NCI-H1105 treated with DMSO at 0.1 percent for 48 hours (cell line): ENCODE measurements at places on chromosomes 2 and 18.

DNA sequence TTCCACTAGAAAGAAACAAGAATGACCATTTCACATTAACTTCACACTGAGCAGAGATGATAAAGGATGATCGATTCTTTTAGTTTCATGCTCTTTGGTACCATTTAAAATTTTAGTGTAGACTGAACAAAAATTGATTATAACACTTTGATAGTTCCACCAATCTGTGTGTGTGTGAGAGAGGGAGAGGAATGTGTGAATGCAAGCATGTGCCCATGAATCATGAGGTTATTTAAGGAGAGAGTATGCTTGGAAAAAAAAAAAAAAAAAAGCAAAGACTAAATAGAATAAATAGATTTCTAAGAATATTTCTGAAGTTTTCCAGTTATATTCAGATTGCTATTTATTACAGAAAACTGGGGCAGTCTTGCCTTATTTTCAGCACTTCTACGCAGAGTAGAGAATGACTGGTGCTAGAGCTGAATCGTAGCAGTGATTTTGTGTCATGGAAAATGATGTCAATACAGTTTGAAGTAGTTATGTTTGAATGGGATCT lies 900.8 kb downstream of the SLC4A3 start:
- DNase-seq = no peak

DNA sequence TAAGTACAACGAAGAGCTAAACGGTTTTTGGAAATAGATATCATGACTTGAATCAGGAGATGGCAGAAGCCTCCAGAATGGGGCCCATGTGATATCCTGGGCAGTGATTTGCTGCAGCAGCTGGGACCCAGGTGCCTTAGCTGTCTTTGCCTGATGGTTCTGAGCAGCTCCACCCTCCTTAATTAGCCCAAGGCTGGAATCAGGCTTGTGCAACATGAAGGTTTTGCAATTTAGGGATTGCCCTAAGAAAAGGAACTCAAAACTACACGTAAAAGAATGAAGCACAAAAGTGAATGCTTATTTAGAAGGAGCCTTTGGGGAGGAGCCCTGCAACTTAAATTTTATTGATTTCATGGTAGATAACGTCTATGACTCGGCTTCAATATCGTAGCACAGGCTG lies 17.3 kb upstream of the CNDP2 start:
- no peak for DNase-seq

- DNase-seq = no peak
Measured at GRCh38 chr18:615773-616172, 19.0 kb downstream of the CLUL1 start.

DNA sequence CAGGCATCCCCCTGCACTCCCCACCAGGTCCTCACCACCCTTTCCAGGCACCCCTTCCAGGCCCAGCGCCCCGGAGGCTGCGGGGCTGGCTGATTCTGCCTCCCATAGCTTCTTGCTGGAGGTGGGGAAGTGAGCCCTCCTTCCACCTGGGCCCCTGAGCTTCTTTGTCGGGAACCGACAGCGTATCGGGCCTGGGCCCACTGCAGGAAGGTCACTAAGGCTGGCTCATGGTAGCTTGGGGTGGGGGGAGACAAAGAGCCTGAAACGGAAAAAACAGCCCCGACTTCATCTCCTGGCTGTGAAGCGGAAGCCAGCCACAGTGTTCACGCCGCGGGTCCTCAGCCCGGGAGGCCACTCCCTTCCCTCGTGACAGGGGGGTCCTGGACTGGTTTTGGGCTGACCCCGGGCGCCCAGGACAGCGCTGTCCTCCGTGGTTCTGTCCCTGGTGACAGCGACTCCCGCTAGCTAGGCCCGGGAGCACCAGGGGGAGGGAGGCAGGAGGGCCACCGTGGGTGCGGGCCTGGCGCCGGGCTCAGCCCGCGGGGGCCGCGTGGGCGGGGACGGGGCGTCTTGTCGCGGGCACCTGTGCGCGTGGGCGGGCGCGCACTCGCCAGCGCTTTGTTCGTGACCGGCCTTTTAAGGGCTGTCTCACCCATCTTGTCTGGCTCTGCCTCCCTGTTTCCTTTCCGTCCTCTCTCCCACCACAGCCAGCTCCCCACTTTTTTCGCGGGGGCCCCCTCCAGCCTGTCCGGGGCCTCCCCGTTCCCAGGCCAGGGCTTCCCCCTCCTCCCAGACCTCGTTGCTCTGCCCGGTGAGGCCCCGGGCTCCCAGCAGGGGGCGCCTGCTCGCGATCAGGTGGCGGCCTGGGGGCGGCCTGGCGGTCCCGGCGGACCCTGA lies 64.9 kb downstream of the DNMT3A start:
- no peak for DNase-seq

GRCh38 chr2:204876311-204876710 lies 331.0 kb downstream of the PARD3B start:
- no peak for DNase-seq

- no peak for DNase-seq
Measured at GRCh38 chr2:65877331-65878010, 445.1 kb upstream of the SPRED2 start.

DNA sequence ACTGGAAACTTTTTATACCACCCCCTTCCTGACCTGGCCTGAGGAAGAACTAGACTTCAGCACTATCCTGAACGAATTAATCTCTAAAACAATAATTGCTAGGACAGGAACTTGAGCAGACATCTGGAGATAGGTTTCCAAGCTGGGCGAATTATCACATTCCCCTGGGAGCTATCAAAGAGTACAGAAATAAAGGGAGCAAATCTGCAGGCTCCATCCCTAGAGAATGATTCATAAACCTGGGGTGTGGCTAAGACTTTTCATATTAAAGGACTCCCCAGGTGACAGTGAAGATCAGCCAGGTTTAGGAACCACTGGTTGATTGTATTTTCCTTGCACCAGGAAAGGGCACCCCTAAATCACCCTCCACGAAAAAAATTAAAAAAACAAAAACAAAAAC lies 105.6 kb upstream of the NOL4 start:
- no peak for DNase-seq

DNA sequence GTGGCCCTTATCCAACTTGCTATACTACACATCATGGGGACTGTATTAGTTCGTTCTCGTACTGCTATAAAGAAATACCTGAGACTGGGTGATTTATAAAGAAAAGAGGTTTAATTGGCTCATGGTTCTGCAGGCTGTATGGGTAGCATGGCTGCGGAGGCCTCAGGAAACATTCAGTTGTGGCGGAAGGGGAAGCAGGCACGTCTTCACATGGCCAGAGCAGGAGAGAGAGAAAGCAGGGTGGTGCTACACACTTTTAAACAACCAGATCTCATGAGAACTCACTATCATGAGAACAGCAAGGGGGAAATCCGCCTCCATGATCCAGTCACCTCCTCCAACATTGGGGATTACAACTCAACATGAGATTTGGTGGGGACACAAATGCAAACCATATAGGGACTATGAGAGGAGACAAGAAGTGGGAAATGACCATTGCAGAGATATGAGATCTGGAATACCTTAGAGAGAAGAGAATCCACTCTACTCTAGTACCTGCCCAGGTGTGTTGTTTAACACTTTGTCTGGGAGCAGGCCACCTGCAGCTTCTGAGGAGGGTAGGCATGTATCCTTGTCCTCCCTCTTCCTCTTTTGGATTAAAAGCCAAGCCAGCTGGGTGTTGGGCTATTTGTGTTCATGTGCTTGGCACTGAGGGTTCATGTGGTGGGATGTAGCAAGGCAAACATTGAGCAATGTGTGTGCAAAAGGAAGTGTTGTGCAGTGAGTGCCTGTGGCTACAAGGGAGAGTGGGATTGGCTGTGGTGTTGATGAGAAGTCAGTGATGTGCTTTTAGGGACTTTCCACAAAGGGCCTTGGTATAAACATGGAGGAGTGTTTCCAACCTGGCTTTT lies 22.8 kb downstream of the TTLL4 start:
- DNase-seq = no peak

GRCh38 chr2:218981390-218981880 lies 3.5 kb downstream of the FEV start:
- no peak for DNase-seq

DNA sequence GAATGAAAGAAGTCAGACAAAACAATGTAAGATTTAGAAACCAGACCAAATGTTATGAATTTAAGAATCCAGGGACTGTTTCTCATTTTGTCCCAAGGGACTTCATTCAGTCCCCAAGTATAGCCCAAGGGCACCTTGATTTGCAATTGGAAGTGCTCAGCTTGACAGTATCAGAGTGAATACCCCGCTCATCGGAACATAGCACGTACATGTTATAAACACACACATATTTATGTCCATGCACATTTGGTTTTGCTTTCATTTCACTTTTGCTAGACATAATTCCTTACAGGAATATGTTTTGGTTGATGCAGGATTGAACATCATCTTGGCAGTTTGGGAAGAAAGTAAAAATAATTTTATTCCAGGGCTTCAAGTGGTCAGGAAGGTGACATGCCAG lies 100.2 kb downstream of the PID1 start:
- no peak for DNase-seq

DNA sequence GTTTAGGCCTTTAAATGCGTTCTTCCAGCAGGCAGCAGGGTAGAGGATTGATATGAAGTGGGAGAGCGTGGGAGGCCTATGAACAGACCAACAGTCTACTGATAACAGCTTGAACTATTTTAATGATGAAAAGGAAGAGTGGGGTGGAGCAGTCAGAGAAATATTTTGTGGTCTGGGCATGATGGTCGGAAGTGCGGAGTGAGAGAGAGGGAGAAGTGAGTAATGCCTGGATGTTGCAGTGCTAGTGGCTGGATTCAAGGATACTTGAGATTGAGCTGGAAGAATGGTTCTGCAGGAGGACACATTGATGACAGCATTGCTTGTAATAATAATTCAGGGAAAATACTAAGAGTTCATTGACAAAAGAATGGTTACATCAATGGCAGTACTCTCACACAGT lies 151.0 kb upstream of the DAPL1 start:
- no peak for DNase-seq

DNA sequence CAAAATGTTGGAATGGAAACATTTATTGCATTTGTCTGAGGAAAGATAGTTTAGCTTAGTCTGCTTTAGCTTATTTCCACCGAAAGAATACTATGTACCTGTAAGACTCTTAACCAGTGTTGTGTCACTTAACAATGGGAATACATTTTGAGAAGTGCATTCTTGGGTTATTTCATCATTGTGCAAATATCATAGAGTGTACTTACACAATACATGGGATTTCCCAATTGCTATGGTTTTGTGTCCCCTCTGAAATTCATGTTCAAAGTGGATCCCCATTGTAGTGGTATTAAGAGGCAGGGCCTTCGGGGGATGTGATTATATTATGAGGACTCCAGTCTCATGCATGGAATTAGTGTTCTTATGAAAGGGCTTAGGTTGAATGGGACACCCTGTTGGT lies 249.4 kb upstream of the UBE2E3 start:
- no peak for DNase-seq

GRCh38 chr18:6781142-6781714 lies 51.7 kb downstream of the ARHGAP28 start:
- DNase-seq = no peak

DNA sequence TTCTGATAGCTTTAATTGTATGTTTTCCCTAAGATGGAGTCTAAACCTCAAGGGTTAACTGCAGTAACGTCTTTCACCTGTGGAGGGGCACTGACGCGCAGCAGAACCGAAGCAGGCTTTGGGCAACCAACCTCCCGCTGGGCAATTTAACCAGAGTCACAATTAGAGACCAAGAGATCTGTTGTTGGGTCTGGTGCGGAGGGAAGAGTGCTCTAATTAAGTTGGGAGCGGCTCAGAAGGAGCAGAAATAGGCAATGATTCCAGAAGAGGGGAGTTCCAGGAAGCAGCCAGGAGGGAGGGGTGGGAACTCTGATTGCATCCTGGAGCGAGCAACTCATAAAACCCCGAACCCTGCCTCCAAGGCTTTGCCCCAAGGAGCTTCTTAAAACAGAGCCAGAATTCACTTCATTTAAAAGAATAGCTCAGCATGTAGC lies 245.8 kb downstream of the PAX3 start:
- DNase-seq = no peak

- DNase-seq = no peak
Measured at GRCh38 chr2:216340280-216340631, 32.0 kb downstream of the MARCHF4 start.

DNA sequence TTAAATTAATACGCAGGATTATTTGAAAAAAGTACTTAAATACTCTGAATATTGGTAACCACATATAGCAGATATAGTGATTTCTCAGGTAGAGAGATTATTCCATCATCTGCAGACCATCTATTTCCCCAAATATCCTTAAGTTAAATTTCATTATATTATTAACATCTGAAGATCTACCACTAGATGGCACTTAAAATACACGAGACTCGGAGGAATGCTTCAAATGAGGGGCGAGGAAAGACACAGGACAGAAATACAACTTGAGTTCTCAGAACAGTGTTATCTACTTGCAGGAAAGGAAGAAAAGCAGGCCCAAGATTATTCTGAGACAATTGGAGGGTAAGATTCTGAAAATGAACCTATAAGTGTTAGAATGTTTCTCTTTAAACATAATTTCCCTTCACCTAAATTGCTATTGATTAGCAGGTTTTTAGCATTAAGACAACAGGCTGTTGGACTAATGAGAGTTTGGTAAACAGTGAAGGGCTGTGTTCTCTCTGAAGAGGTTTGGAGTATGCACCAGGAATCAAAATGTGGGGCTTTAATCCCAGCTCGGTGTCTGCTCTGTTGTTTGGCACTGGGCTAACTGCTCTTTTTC lies 76.9 kb upstream of the GCFC2 start:
- DNase-seq = peak; percentile 61

DNA sequence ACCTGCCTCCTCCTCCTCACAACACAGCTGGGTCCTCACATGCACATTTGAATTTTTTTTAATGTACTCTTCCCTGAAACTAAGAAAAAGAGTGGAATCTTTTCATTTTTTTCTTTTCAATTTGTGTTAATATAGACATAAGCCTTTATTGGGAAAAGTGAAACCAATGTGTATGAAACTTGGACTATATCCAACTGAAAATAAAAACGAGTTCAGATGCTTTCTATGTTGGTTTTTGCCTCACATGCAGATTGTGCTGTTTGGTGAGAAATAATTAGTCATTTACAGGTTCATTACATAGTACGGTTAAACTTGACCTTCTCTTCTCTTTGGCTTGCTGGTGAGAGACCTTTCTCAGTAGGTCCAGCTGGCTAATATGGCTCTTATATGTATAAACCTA lies 515.2 kb upstream of the FANCL start:
- no peak for DNase-seq

DNA sequence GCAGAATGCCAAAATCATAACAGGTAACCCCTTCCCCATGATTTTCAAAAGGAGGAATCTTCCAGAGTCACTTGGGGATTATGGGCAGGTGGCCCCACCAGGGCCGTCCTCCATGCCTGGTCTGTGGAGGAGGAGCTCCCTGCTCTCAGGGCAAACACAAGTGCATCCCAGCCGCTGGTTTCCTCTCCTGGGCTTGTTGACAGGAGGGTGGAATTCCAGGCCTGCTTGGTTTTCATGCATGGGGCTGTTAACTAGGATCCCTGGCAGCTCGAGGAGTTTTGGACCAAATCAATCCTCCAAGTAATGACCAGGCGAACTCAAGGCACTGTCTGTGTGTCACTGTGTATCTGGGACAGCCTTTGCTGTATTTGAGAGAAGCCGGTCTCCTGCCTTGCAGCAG lies 45.3 kb downstream of the FOSL2 start:
- no peak for DNase-seq
